ENCODE measurements at places on chromosomes 1 and 21.

GRCh38 chr21:29418813-29419212 lies 120.1 kb downstream of the BACH1 start:
- DNase-seq: no peak

- DNase-seq: no peak
Measured at GRCh38 chr1:180221462-180221861, 8.6 kb upstream of the LHX4 start.

- DNase-seq: no peak
Measured at GRCh38 chr1:62428351-62428750, 8.5 kb upstream of the USP1 start.

GRCh38 chr1:58454385-58454784 lies 92.1 kb downstream of the OMA1 start:
- no peak for DNase-seq

DNA sequence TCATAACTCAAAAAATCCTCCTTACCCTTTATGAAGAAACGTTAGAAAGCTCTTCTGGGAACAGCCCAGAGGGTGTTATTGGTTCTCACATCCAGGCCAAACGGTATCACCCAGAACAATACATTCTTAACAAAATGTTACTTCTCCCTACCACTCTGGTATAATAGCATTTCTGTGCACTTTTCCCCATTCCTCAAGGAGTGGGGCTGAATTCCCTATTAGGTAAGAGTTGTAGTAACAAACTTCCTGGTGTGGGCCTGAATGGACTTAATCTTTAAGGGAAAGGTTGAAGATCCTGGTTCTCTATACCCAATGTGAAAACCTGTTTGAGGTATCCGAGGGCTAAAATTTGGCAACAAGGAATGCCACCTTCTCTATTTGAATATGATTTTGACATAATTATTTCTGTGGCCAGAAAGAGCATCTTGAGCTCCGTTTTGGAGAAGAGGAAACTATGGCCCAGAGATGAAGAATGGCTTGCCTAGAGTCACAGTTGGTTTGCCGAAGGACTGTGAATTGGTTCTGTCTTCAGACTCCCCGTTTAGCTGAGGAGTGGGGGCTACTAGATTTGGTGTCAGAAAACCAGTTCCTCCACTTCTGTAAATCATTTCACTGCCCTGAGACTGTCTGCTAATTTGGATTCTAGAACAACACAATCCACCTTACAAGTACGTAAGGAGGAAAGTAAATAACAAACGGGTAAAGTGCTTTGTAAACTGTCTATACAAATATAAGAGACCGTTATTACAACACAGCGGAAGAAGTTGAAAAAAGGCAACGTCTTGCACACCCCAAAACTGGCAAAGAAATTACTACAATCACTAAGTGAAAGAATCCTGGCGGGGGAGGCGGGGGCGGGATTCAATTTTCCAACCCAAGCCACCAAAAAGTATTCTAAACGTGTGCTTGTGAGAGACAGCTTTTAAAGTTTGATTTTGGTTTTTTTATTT lies 2.3 kb downstream of the ANP32E start:
- no peak for DNase-seq

DNA sequence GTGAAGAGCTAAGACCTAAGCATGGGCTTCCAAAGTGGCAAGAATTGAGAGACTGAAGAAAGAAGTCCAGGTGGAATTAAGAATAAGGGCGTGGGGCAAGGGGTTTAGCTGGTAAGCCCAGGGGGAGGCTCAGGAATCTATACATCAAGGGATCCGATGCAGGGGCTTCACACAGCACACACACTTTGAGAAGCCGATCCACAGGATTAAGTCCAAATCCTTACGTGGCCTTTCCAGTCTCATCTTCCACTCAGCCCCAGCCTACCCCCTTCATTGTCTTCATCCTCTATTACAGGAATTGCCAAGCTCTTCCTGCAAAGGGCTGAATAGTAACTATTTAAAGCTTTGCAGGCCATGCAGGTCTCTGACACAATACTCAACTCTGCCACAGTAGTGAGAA lies 101.3 kb downstream of the TGFBR3 start:
- DNase-seq: no peak

DNA sequence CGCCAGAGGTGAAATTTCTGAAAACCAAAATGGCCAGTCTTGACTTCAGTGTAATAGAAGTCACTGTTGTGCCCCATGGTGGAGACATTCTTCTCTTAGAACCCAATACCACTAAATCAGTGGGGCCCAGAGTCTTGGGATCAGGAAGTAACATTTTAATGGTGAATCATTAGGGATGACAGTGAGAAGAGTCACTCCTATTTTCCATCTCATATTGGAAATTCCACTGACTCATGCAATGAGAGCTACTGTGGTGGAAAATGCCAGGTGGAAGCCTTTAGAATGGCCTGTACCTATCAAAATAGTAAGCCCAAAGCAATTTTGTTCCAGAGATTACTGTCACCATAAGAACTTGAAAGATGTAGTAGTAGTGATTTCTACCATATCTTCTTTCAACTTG lies 20.6 kb upstream of the PPM1J start:
- DNase-seq: no peak

- DNase-seq: no peak
Measured at GRCh38 chr1:183583466-183583865, 6.8 kb downstream of the NCF2 start.

DNA sequence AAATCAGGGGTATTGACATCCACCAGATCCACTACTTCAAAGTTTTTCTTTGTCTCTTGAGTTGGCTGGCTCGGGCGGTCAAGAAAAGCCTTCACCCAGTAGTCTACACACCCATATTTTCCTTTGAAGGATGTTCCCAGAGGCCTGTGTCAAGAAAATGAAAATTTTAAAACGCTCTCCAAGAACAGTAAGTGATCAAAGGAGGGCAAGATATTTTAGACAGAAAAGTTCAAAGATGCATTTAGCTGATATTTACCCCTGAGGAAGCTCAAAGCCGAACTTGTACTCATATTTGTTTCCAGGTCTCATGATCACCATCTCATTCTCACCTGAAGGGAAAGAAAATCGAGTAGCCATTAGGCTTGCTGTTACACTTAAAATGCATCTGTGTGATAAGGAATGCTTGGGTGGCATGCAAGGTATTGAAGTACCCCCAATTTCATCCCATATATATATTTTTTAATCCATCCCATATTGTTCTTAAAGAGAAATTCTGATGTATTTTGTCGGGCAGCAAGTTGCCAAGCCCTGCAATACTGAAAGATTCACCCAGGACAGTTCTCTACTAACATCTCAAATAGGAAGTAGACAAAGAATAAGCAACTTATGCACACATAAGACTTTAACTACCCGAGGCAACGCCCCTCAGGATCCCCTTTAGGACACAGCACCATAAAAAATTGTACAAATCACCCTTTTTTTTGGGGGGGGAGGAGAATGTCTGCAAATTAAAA lies 1.1 kb downstream of the TXNIP start:
- no peak for DNase-seq

DNA sequence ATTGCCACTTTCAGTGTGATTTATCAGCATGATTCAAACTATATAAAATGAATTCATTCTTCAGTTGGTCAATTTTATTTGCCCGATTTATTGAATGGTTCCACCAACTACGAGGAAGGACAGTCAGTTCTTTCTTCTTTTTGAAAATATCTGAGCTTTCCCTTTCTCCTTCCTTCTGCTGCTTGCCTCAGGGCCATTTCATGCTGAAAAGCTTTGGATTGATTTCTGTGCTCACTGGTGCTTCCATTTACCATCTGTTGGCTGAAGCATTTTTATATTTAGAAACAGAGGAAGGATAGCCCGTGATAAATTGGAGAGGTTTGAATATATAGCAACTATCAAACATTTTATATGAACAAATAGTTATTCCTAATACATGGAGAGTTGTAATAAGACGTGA lies 68.9 kb upstream of the ADAMTS5 start:
- DNase-seq: no peak

DNA sequence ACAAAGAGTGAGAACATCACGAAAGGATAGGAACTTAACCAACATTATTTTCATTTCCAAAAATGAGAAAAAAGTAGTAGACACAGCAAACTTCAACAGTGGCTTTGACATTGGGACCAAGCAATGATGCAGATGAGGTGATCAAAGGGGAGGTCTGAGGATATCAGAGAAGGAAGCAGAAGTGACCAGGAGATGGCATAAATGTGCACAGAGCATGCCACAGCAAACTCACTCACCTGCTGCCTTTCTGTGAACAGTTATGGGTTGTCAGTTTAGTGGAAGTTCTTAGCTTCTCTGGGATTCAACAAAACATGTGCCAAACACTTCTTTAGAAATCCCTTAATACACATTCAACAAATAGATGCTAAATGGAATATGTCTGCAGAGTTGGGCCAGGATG lies 290.1 kb downstream of the PLPP3 start:
- DNase-seq: no peak

DNA sequence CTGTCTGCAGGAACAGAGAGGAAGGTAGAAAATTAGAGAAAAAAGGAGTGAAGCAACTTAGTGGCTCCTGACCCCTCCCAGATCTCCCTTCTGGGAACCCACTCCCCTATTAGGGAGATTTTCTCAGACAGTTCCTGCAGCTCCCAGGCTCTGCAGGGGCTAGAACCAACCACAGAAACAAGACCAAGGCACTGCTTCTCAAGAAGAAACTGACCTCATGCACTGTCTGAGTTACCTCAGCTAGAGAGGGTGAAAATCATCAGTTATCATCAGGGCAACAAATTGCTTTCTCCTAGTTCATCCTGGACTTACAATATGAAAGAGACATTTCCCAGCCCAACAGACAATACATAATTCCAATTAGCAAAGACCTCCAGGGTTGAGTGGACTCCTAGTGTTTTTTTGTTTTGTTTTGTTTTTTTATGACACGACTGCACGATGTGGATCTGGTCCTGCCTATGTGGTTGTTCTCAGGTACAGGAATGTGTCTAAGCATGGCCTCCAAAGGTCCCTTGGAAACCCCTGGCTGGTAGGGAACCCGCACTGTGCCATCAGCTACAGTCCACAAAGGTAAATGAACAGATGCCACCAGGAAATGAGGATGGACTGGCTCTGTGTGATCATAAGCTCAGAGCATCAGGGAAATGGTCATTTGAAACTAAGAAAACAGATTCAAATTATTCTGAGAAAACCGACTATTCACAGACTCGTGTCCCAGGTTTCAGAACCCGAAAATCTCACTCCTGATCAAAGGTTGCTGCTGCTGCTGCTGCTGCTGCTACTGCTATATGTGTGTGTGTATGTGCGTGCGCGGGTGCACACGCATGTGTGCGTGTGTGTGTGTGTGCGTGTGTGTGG lies 65.3 kb downstream of the LAMC2 start:
- no peak for DNase-seq

DNA sequence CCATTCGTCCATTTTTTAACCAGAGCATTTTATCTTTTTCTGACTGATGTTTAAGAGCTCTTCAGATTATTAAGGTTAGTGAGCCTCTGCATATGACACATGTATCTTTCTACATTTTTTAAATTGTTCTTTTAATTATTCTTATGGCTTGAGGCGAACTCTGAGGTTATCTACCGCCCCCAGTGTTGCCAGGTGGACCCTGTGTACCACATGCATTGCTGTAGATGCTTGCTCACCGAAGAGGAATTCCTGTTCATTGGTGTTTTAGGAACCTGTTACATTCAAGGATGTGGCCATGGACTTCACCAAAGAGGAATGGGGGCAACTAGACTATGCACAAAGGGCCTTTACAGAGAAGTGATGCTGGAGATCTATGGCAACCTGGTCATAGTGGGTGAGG lies 31.8 kb downstream of the ZNF684 start:
- no peak for DNase-seq
